ENCODE measurements at places on chromosomes 3 and 15.

DNA sequence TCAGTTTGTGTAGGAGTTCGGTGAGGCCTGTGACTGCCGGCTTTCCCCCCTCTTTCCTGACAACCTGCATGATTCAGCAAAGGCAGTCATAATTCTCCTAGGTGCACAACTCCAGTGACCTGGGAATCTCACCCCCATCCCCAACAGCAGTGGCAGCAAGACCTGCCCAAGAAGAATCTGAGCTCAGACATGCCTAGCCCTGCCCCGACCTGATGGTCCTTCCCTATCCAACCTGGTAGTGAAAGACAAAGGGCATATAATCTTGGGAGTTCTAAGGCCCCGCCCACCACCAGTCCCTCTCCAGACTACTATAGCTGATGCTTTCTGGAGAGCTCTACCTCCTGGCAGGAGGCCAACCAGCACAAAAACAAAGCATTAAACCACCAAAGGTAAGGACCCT is 44.2 kb upstream of the ZBED2 start:
- no peak for DNase-seq

DNA sequence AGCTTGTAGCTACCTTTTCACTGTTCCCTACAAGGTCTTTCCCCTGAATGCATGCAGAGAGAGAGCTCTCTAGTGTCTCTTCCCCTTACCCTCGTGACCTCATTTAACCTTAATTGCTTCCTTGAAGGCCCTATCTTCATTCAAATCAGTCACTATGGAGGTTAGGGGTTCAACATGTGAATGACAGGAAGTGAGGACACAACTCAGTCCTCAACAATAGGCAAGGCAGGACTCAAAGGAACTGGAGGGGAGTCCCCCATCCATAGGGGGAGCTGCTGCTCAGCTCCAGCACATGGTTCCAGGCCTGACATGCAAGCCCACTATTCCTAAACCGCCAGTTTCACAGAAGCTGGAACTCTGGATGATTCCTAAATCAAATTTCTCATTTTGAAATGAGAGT is 33.8 kb upstream of the GYG1 start:
- DNase-seq = no peak

GRCh38 chr3:134840459-134840858 is 45.4 kb downstream of the EPHB1 start:
- no peak for DNase-seq

GRCh38 chr15:78624651-78625590 is 4.1 kb upstream of the CHRNA3 start:
- DNase-seq = no peak

GRCh38 chr3:176765382-176765900 is 431.8 kb downstream of the TBL1XR1 start:
- DNase-seq = no peak

DNA sequence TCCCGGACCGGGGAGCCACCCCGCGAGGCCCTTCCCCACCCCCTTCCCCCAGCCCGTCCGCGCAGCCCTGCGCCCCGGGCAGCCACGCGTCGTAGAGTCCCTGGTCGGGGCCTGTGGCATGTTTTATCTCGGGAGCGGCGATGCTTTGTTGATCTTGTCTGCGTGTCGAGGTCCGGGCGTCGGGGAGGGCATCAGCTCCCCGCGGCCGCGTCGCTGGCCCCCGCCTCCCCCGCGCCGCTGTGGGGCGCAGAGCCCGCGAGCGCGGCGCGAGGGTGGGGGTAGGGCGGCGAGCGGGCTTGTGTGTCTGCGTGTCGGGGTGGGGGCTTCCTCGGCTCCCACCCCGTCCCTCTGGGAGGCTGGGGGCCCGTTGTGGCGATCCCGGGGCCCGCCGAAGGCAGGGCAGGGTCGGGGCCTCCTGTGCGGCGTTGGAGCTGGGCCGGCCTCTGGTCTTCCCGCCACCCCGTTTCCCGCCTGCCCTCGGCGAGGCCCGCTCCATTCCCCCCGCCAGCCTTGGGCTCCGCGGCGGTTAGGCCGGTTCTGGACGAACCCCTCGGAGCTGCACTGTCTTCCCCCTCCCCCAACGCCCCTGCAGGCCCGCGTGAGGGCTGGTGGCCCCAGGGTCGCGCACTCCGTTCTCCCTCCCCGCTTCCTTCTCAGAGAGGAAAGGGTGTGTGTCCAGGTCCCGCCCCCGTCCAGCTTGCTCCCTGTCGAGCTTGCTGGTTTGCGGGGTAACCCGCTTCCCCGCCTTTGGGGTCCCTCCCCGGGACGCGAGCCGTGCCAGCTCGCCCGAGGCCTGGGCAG is 695 bp downstream of the GMPS start:
- no peak for DNase-seq

GRCh38 chr3:48306860-48307530 is 26.5 kb downstream of the SPINK8 start:
- no peak for DNase-seq

- no peak for DNase-seq
Measured at GRCh38 chr15:48458876-48459275, 127.6 kb downstream of the DUT start.
